COR-L47 (cell line): ENCODE measurements at places on chromosomes 4 and X.

DNA sequence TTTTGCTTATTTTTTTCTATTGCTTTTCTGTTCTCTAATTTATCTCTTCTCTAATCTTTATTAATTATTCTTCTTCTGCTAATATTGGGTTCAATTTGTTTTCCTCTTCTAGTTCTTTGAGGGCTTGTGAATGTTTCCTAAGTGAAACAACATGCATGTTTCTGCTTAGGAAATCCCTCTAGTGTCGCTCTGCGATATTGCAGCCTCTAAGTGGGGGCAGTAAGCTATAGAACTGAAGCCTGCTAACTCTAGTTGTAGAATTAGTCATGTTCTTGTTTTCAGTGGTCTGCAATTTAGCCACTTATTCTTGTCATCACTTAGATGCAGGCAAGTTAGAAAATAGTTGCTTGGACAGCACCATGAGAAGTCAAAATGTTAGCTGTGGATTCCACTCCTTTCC is 222.6 kb downstream of the SPIN4 start:
- DNase-seq = no peak

DNA sequence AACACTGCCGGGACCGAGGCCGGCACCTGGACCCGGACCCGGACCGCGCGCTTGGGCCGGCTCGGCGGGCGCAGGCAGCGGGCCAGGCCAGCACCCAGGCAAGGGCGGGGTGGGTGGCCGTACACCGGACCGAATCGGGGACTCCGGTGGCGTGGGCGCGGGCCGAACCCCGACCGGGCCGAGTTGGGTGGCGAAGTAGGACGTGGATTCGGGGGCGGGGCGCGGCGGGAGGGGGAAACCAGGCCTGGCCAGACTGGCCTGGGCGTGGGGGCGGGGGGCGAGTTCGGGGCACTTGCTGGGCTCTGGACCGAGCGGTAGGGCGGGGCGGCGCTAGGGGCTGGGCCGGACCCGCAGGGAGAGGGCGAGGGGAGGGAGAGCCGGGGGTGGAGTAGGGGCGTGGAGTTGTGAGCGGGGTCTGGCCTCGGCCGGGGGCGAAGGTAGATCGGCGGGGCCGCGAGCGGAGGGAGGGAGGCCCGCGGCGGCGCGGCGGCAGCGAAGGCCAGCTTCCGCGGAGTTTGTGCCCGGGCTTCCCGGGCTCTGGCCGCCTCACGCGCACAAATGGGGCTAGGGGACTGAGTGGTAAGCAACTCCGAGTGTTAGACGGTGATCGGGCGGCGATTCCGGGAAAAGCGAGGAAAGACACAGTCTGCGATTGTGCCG is 1.8 kb upstream of the BCORL1 start:
- no peak for DNase-seq

- DNase-seq = no peak
Observed at GRCh38 chr4:26175006-26175786, 145.6 kb upstream of the RBPJ start.

GRCh38 chrX:69556060-69557011 is 52.2 kb downstream of the NALF2 start:
- no peak for DNase-seq
